Right cardiac atrium (tissue), 5 donors: ENCODE measurements at places on chromosomes 11 and 22. TPM values are rescaled to one million over a fixed set of nuclear protein-coding genes. Genes with fewer than 3 reads are reported as not detected.
A peak's percentile ranks its signal among the peaks of the same experiment; 100 is the strongest.

DNA sequence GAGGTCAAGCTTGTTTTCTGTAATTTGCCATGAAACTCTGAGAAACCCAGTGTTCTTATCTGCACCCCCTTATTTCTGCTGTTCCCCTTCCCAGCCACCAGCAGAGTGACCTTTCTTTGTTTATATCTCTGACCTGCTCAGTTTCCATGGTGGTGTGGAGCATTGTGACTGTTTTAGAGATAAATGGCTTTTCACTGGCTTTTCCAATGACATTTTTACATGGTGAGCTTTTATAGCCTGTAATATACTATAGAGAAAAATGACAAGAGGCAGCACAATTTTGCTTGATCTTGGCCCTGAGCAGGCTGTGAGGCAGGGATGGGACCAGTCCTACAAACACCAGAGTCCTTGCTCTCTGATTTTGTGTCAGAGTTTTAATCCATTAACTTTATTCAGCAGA is 233.9 kb downstream of the FAT3 start:
- DNase-seq, result no peak

GRCh38 chr11:60098508-60098907 is 10.0 kb downstream of the MS4A2 start:
- no peak for DNase-seq

The CRYBB2 gene
- total RNA-seq, result not detected

The C11orf86 gene
- not detected for total RNA-seq

DNA sequence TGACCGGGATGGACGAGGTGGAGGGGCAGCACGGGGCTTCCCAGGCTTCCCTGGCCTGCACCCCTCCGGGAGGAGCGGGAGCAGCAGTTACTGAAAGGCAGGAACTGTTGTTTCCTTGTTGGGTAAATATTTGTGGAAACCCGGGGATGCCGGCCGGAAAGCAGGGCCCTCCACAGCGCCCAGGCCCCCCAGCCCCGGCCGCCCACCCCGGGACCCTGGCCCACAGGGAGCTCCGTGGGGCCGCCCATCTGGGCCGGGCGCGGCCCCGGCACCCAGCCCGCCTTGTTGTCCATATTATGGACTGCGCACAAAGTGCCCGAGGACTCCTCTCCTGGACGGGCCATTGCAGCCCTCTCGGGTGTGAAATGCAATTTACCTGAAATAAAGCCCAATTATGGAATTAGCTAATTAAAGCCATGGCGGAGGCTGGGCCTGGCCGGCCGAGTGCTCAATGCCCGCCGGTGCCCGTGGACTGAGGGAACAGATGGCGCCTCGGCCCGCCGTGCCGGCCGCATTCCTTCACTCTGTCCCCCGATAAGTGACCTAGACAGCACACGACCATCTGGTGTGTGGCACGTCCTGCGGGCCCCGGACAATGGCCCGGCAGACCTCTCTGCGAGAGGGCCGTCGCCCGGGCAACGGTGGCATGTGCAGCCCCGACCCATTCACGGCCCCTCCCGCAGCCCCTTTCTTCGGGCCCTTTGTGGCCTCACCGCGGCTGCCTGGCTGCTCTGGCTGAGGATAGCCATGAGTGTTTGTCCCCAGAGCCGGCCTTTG is 35.4 kb downstream of the CDKN1C start:
- DNase-seq, result no peak

DNA sequence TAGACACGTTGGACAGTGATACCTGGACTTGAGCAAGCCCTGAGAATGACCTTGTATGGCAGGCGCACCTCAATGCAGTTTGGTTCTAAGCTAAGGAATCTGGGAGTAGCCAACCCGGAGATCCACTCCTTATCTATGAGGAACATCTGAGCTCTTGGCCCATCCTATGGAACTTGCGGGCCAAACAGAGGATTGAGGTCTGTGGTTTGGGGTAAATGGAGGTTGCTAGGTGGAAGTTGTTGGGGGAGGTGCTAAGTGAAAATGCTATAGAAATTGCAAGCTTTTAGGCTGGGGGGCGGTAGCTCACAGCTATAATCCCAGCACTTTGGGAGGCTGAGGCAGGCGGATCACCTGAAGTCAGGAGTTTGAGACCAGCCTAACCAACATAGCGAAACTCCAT is 8.9 kb downstream of the GDPD5 start:
- no peak for DNase-seq

The EXPH5 gene
- 1.8 TPM for total RNA-seq

- DNase-seq, result no peak
These were observed 13.8 kb upstream of the TUBA8 start for GRCh38 chr22:18096823-18097222.

DNA sequence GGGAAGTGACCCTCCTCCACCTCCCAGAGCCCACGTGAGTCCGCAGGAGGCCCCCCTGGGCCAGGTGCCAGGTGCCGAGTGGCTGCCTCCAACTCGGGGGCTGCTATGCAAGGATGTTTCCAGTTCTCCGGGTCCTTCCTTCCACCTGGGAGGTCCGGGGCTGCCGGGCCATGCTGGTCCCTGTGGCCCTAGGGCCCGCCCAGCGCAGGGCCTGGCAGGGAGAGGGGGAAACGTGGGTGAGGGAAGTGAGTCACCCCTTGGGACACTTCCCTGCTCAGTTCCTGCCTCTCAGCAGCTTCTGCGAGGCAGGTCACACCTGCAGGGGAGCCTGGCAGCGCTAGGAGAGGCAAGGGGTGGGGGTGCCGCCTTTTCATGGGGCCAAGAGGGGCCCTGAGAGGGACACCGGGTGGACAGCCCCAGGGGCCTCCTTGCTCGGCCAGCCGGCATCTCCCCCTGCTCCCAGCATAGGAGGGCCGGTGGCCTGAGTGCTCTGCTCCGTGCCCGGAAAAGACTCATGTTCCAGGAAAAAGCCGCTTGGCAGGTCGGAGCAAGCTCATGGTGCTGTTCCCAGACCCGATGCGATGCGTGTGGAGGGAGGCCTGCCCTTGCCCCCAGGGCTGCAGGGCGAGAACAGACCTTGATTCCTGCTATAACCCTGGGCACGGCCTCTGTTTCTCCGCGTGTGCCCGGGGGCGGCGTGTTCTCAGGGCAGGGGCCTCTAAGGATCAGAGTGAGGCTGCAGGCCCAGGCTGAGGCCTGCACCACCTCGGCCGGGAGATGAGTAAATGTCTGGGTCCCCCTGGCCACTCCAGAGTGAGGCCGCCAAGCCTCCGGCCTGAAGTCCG is 30.3 kb upstream of the WNT7B start:
- peak; percentile 80 for DNase-seq

DNA sequence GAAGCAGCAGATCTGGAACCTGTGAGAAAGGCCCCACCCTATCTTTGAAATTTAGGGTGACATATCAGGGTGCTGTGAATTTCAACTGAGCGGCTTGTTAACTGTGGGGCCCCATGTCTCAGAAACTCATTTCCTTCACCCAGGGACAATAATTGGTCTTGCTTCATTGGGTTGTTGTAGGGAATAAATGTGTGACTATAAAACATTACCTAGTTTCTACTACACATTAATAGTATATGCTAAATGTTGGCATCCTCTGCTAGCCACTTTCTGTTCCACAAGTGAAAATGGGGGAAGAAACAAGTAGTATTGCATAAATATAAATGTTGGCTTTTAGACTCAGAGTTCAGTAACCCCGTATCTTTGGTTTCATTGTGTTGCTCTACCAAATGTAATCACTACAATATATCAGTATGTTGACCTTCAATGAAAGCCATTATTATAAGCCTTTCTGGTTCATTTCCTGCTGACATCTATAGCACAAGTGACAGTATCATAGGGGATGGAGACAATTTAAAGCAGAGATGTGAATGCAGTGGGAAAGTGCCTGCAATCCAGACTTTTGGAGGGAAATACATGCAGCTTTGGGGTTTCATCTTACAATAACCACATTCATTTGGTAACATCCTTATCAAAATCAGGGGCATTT is 905.5 kb upstream of the RAG2 start:
- no peak for DNase-seq

GRCh38 chr11:72005347-72006260 is 6.9 kb downstream of the IL18BP start:
- no peak for DNase-seq

DNA sequence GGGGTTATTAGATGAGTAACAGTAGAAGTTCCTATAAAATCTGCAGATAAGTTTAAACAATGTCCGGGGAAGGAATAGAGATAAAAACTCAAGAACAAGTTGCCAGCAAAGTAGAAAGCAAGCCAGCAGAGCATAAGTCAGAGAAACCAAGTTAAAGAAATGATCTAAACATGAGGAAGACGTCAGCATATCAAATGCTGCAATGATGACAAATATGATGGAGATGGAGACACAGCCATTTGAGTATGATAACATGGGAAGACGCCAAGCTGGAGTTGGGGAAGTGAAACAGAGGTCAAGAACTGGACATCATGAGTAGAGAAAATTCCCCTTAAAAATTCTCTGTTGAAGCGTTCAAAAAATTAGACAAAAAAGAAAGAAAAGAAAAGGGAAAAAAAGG is 571.5 kb downstream of the CNTN5 start:
- DNase-seq, result no peak

The HIPK3 gene
- 239 TPM for total RNA-seq

DNA sequence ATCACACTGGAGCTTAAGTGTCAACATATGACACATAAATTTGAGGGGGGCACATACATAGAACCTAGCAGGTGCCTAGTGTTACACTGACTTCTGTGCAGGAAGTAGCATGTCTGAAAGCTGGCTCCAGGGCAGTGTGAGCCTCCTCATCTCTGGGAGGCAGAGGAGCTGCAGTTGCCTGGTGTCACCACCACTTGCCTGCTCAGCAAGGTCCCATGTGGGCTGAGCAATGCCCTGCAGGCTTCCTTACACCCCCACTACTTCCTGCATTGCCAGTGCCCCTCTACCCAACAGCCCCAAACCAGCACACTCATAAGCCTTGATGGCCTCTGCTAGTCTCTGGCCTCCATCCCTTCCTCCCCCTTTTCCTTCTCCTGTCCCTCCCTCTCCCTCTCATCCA is 165.8 kb downstream of the BUD13 start:
- DNase-seq, result no peak

DNA sequence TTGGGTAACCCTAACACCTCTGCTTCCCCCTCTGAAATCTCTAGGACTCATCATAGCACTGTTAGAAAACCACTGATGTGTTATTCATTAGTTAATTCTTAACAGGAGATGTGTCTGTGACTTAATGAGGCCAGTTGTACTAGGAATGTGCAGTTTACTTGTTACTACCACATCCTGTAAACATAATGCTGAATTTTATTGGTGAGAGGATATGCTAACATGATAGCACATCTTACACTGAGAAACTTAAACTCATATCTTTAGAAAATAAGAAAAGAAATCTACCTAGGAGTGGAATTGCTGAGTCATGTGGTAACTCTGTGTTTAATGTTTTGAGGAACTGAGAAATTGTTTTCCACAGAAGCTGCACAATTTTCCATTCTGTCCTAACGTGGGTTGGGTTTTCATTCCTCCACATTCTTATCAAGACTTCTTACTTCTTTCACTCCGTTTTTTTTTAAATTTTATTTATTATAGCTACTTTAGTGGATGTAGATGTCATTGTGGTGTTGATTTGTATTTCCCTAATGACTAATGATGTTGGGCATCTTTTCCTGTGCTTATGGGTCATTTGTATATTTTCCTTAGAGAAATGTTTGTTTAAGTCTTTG is 33.7 kb downstream of the RNF121 start:
- DNase-seq, result no peak

The TBX10 gene
- not detected for total RNA-seq

The KLHL35 gene
- 1.5 TPM for total RNA-seq

DNA sequence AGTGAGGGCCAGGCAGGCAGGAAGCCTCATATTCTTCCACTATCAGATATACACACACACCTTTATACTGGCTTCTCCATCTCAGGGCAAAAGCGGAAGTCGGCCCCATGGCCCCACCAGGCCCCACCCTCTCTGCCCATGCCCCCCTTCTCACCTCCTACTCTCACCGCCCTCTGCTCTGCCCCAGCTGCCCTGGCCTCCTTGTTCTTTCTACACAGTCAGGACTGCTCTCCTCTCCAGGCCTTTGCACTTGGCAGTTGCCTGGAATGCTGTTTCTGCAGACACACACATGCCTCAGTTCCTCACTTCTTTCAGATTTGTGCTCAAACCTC is 25.3 kb downstream of the OTOG start:
- no peak for DNase-seq
